Stimulated activated CD8-positive, alpha-beta memory T cell treated with anti-CD3 and anti-CD28 coated beads, Interleukin-4, amount 100 ng/mL, for 4 hours (primary cell): ENCODE measurements at places on chromosomes 7 and 10.

- no peak for DNase-seq
Measured at GRCh38 chr7:157699357-157700013, 362.7 kb downstream of the DNAJB6 start.

DNA sequence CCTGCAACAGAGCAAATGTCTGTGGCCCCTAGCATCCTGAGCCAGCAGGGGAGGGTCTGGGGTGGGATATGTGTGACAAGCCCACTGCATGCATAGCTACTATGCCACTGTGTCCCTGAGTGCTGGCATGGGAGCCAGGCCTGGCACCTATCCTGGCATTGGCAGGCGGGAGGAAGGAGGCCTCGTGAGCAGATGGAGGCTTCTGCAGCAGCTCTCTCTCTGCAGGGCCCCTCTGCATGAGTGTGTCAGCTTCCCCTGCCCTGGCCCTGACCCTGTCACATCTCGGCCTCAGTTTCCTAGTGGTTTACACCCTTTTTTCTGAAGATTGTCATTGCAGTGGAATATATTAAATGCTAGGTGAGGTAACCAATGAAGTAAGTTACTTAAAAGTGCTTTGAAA is 13.1 kb upstream of the IMPDH1 start:
- no peak for DNase-seq

DNA sequence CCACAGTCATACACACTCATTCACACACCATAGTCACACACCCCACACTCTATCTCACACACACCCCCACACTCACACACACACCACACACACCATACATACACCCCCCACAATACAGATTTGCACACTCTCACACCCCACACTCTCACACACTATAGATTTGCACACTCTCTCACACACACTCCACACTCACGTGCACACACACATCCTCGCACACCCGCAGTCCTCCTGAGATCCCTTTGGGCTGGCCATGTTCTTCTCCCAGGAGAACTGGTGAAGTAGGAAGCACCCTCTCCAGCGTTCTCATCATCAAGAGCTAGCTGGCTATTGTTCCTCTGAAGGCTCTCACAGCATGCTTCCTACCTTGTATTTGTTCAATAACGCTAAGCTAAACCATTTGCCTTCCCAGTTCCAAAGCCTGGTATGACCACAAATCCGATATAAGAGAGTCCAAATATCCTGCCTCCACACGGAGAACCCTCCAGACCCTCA is 86.2 kb downstream of the HECW1 start:
- no peak for DNase-seq

- DNase-seq, result no peak
Measured at GRCh38 chr10:121819049-121819448, 108.8 kb downstream of the ATE1 start.
